Testis (tissue), 5 donors: ENCODE measurements at places on chromosomes 2 and 18. TPM values are rescaled to one million over a fixed set of nuclear protein-coding genes. Genes with fewer than 3 reads are reported as not detected.

DNA sequence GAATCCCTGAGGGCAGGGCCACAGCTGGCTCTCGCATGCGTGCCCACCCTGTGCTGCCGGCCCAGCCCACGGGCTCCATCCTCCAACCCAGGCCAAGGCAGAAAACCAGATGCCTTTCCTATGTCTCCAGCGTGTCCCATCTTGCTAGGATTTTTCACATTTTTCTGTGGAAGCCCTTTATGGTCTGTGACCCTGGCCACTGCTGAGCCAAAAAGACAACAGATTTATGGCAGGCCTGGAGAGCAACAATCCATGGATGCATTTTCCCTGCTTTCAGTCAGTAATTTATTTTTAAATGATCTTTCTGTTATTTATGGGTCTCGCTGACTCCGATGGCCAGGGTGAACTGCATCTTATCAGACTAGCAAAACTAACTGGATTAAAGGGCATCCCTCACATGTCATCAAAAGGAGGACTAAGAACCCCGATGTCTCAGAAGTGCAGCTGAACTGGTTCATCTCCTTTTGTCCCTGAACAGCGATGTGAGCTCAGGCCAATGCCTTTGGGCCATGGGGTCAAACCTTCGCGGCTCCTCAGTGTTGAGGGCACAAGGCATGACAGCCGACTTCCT is 346.0 kb downstream of the CYRIA start:
- DNase-seq: no peak

GRCh38 chr2:20755132-20755800 is 67.6 kb downstream of the LDAH start:
- no peak for DNase-seq

- no peak for DNase-seq
Observed at GRCh38 chr2:232623768-232624765, 9.3 kb upstream of the EFHD1 start.

GRCh38 chr2:156349161-156349560 is 16.6 kb upstream of the NR4A2 start:
- DNase-seq: no peak

DNA sequence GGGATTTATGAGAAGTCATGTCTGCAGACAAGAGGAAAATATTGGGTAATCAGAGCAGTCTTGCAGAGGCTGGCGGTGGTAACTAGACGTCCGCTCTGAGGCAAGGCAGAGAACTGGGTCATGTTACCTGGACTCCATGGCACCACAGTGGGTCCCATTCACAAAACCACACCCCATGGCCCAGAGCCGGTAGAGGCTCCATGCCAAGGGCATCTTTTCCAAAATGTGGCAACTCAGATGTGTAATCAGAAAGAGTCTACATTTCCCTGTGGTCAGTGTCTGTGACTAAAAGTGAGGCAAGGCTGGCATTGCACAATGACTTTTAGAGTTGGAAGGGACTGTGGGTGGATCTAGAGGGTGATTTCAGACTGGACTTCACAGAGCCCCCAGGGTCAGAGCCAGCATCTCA is 113.1 kb downstream of the MREG start:
- no peak for DNase-seq

GRCh38 chr2:118320658-118321057 is 232.4 kb downstream of the INSIG2 start:
- DNase-seq: no peak

- DNase-seq: no peak
Observed at GRCh38 chr18:57869221-57869620, 66.1 kb upstream of the ATP8B1 start.

GRCh38 chr18:23284629-23285028 is 149.3 kb downstream of the CABLES1 start:
- no peak for DNase-seq

- DNase-seq: no peak
Observed at GRCh38 chr2:44051593-44052347, 56.0 kb upstream of the LRPPRC start.

GRCh38 chr18:61946449-61946848 is 53.6 kb upstream of the RNF152 start:
- no peak for DNase-seq

DNA sequence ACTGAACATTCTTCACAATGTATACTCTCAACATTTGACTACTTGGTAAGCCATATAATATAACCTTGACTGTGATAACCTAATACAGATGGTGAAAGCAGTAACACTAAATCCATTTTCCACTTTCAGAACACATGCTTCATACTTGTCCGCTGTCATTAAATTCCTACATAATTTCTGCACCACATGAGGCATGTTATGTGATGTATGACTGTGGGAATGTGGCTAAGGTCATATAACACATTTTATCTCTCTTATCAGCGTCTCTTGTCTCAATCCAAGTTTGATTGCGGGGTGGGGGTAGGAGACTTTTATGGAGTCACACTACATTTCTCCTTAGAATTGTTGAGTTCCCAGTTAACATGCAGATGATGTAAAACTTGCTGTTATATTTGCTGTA is 110.9 kb downstream of the MTCL1 start:
- no peak for DNase-seq

DNA sequence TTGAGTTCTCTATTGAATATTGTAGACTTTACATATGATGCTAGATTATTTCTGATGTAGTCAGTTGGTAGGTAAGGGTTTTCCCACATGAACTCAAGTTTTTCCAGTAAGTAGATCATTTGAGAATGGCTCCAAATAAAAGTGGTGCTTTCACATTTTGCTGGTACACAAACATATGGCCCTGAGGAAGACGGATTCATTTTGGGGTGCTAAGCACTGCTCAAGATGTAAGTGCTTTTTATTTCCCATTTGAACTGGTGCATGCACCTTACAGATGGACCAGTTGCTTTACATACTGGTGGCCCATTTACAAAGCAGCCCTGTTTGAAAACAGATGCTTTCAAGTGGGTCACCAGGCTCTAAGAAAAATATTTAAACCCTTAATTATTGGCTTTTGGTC is 266.7 kb downstream of the MEIS1 start:
- DNase-seq: no peak

DNA sequence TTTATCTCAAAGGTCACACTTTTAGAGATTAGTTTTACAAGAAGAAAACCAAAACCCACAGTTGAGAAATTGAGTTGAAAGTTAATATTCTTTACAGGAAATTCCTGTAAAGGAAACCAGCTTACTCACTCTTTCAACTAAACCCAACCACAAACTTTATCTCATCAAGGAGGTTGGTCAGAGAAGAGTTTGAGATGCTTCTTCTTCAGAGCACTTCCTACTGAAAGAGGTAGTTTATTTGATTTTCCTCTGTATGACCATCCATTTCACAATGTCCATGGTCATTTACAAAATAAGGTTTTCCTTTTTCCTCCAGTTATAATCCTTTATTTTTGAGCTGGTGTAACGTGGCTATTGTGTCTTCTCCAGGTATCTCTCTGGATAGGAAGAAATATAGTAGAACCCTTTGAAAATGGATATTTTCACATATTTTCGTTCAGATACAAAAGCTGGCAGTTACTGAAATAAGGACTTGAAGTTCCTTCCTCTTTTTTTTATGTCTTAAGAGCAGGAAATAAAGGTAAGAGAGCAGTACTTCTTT is 4.5 kb upstream of the IL18RAP start:
- no peak for DNase-seq

DNA sequence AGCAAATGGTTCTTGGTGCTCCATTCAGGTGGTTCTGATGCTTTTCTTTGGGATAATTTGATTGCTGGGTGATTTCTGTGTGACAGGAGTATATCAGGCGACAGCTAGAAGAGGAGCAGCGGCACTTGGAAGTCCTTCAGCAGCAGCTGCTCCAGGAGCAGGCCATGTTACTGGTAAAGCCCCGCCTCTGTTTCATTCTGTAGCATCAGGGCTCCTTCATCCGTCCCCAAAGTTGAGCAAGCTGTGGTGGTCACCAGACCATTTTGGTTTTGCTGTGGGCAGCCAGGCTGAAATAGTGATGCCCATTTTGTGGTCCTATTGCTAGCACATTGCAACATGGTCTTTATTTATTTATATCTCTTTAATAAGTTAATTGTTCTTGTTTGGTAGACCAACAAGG is 132.8 kb upstream of the IL1R2 start:
- DNase-seq: no peak

Gene BOK
- 62.7 TPM for total RNA-seq

Gene RSAD2
- 4.4 TPM for total RNA-seq

Gene RGPD3
- 13.9 TPM for total RNA-seq

Gene GULP1
- total RNA-seq: 90.3 TPM

Gene PRR30
- total RNA-seq: 12.8 TPM

Gene COPS8
- total RNA-seq: 117 TPM

Gene EML4
- total RNA-seq: 67.1 TPM

Gene LMAN1
- total RNA-seq: 72.9 TPM

Gene POTEC
- total RNA-seq: 31.5 TPM

Gene TNFRSF11A
- 2.4 TPM for total RNA-seq

Gene ZBTB14
- total RNA-seq: 17.7 TPM

Gene ELP2
- 94.8 TPM for total RNA-seq
